ENCODE measurements at places on chromosomes 12 and 14.

DNA sequence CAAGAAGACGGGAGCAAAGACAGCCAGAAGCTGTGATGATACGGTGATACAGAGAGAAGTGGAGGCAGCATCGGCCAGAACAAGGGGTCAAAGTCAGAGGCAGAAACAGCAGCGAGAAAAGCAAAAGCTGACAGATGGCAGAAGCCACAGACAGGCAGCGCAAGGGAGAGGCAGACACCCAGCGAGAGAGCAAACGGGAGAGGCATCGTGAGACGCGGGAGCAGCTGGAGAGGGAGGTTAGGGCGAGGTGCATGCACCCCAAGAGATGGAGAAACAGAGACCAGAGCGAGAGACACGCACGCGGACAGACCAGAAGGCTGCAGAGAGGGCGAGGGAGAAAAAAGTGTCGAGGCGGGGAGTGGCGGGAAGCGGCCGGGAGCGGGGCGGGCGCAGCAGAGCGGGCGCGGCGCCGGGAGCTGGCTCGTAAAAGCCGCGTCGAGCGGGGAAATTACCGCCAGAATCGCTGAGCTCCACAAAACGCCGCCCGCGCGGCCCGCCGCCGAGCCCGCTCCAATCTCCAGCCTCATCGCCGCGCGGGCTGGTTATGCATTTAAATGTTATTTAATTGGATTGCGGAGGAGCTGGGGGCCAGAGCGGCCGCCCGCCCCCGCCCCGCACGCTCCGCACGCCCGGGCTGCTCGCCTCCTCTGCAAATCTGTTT lies 15.6 kb downstream of the SMUG1 start:
- DNase-seq, result peak; percentile 30

DNA sequence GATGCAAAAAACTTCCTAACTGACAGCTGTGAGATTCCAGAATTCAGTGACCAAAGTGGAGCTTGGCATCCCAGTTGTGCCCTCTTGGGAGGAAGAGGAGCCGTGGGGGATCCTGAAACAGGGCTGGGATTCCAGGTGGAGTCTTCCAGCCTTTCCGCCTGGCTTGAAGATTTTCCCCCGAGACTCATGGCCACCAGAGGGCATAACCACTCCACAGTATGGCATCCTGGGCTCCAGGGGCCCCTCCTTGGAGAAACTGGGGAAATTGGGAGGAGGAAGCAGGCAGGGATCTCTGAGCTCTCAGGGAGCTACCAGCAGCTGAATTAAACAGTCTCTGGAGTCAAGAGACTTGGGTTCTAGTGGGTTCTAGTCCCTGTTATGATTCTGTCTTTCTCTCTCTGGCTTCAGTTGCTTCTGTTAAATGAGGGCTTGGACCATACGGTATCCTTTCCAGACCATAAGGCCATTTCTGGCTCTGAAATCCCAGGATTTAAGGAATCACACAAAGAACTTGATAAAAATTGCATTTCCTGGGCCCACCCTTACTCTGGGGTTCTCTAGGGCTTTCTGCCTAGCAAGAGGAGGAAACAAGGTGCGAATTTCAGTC lies 2.6 kb upstream of the TAMALIN start:
- no peak for DNase-seq

DNA sequence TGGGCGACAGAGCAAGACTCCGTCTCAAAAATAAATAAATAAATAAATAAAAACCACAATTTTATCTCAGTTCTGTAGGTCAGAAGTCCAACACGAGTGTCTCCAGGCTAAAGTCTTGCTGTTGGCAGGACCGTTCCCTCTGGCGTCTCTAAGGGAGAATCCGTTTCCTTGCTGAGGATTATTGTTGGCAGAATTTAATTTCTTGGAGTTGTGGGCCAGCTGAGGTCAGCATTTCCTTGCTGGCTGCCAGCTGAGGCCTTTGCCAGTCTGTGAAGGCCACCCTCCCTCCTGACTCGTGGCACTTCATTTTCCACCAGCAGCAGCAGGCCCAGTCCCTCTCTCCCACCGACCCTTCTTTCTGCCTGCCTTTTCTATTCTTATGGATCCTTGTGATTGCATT lies 17.2 kb downstream of the PSMC1 start:
- no peak for DNase-seq

- no peak for DNase-seq
These were observed 164.1 kb upstream of the NTF3 start for GRCh38 chr12:5267603-5268423.

DNA sequence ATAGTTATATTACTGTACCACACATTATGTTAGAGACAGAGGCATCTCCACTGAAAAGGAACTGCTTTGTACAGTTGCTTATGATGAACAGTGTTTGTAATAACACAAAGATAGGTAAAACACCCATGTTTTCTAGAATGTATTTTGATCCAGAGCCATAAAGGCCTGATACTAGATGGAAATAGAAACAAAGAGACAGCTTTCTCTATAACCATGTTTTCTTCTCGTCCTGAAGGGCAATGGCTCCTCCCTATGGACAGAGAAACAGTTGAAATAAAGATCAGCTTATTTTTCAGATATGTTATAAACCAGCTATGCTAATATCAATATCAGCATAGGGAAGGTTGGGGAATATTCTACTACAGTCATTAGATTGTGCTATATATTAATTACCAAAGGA lies 109.2 kb downstream of the ATXN7L3B start:
- no peak for DNase-seq

DNA sequence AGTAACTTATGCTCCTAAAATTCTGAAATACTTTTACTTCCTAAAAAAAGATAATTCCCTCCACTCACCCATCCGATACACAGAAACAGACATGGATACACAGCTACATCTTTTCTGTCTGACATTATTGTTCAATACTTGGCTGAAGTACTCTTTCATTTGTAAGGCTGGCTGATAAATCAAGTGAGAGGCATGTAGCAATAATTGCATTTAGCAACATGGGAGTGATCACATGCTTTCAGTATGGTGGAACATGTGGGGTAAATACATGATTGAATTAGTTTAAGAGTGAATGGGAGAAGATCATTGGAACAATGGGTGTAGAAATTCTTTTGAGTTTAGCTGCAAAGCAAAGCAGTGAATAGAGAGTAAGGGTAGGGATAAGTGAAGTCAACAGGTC lies 25.6 kb downstream of the PTPRQ start:
- no peak for DNase-seq

GRCh38 chr12:82414926-82415325 lies 56.6 kb downstream of the METTL25 start:
- DNase-seq, result no peak

- no peak for DNase-seq
These were observed 10.3 kb downstream of the CCDC175 start for GRCh38 chr14:59566296-59566695.

DNA sequence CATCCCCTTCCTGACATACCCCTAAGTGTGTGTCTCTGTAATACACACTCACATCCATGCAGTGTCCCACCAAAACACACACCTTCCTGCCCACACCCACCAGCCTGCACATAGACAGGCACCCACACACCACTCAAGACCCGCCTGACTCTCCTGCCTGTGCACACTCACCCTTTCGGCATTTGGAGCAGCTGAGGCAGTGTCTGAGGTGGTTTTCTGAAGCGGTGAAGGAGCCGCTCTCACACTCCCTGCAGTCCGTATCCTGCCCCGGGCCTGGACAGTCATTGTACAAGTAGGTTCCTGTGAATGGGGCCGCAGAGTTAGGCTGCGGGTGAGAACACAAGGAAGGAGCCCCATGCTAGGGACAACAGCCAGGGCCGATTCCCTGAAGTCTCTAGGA lies 8.3 kb downstream of the TNFRSF1A start:
- DNase-seq, result no peak

DNA sequence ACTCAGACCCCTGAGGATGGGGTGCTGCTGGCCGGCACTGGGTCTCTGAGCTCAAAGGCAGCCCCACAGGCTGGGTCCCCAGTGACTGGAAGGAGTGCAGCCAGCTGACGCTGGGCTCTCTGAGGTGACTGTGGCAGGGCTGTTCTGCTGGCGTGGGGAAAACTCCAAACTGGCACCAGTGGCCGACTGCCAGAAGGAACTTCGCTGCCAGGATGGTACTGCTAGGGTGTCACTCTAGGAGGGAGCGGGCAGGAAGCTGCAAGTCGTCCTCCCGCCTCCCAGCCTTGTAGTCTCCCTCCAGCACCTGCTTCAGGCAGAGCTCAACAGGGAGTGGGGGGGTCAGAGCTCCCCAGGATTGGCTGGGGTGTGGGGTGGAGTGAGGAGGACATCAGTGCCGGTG lies 41.3 kb downstream of the CDC42BPB start:
- no peak for DNase-seq

GRCh38 chr12:14768823-14769405 lies 34.4 kb downstream of the WBP11 start:
- DNase-seq, result peak; percentile 40

- no peak for DNase-seq
These were observed 13.3 kb upstream of the KRT86 start for GRCh38 chr12:52261208-52261484.

DNA sequence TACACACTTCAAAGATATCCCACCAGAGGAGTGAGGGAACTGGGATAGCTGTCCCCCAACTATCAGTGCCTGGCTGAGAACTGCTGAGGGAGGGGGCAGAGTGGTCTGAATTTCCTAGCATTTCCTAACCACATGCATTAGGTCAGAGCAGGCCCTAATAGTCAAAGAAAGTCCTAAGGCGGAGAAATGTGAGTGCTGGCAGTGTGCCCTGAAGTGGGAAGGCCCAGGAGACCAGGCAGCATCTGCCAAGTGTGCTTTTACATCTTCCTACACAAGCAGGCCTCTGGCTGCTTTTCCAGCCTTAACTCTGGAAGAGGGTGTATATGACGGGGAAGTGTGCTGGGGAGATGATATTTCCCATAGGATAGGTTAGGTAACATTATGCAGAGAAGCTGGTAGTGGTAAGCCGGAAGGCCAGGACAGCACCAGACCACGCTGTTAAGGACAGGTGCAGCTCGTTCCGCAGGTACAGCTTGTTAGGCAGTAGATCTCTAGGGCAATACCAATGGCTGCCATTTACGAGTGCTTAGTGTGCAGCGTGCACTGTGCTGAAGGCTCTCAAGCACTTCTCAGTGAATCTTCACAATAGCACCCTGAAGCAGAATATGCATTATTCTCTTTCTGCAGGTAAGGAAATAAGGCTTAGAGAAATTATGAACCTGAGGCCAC lies 9.1 kb upstream of the CCDC198 start:
- no peak for DNase-seq

DNA sequence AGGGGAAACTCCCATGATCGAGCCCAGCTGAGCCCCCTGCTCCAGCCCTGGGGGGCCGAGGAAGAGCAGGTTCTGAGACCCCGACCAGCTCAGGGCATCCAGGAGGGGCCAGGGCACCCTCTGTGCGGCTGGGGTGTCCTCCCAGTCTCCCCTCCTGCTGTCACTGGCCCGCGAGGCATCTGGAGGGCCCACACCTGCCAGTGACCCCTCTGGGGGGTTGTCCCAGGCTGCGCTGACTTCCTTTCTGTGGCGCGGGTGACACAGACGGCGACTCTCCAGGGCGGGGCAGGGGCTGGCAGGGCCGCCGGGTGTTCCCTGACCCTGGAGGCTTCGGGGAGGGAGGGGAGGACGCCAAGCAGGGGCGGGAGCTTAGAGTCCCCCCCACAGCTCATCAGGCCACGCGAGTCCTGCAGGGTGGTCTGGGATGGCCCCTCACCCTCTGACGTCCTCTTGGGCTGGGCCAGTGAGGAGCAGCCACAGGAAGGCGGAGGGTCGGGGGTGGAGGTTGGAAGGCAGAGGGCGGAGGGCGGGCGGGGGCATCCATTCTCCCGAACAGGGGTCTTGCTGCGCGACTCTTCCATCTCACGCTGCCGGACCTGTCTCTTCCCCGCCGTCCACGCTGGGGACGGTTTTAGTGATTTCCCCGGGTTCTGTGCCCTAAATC lies 38.6 kb upstream of the FBRSL1 start:
- no peak for DNase-seq

DNA sequence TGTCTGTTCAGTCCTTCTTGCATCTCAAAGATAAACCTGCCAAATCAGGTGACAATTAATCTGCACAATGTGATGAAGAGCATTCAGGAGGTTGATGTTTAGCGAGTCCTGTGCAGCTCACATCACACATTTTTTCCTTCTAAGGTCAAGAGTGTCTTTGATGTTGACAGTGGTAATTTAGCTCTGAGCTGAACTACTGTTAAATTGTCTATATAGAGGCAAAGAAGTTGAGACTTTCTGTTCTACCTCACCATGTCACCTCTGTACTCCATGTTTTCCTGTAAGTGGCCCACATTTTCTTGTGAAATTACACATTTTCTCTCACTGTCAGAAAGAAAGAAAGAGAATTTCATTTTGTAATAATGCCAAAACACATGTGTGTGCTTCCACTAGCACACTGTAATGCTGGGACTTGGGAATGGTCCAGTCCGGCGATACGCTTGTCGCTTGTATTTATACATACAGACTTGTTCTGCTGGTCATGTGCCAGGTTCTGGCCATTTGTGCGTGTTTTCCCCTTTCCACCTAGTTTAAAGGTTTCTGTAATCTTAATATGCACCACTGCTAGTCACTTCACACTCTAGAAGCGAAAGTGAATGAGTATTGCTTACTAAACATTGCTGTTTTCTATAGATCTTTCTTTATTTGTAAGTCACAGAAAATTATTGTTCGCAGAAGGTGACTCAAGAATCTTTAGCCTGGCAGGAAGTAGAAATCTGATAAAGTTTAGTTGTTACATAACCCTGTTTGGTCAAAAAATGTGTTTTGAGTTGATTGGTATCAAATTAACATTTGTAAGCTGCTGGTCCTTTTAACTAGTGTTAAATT lies 328.9 kb downstream of the TMTC2 start:
- DNase-seq, result no peak

- DNase-seq, result no peak
These were observed 177.8 kb upstream of the SLC38A2 start for GRCh38 chr12:46550266-46550879.

DNA sequence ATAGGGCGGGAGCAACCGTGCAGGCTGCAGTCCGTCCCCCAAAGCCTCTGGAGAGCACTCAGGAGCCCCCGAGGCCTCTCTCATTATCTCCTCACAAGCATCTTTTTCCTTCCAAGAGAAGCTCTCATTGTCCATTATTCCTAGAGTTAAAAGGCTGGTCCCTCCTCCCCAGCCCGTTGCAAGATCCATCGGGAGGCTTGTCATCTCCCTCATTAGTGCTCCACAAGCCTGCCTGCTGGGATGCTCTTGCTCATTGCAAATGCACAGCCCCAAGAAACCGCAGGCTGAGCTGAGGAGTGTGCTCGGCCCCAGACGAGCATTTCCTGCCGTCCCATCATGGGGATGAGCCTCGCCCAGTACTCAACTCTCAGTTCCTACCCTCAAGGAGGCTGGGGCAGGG lies 23.3 kb downstream of the NUAK1 start:
- no peak for DNase-seq

DNA sequence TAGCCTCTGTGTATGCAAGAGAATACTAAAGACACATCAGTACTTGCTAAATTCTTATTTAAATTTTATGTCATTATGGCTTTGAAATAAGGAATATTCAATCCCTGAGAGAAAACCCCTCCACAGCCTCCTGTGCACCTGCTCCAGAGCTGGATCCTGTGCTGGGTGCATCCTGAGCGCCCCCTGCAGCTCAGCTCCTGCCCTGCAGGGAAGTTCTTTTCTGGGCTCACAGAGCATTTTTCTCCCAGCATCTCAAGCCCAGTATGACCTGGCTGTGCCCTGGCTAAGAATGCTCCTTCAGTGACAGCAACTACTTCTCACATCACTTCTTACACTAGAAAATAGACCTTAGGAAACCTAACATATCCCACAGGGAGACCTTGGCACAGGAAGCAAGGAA lies 1211.7 kb downstream of the TMEM121 start:
- DNase-seq, result no peak

All from T-helper 2 cell treated with Interferon-gamma antibody and Interleukin-4, amounts not matched to agents 5 μg/mL and 100 μg/mL, for 36 hours (primary cell).